NCI-H187 treated with DMSO at 0.1 percent for 48 hours (cell line): ENCODE measurements at places on chromosomes 11 and 22.

DNA sequence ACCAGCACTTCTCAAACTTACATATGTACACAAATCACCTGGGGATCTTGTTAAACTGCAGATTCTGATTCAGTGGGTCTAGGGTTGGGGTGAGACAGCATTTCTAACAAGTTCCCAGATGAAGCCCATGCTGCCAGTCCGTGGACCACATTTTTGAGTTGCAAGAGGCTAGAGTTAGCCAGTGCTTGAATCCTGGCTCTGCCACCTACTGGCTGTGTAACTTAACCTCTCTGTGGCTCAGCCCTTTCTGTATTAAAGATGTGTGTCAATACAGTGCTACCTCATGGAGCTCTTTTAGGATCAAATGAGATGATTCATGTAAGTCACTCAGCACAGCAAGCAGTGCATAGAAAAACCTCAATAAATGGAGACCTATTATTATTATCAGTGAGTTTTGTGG lies 90.2 kb upstream of the ISX start:
- DNase-seq, result no peak

DNA sequence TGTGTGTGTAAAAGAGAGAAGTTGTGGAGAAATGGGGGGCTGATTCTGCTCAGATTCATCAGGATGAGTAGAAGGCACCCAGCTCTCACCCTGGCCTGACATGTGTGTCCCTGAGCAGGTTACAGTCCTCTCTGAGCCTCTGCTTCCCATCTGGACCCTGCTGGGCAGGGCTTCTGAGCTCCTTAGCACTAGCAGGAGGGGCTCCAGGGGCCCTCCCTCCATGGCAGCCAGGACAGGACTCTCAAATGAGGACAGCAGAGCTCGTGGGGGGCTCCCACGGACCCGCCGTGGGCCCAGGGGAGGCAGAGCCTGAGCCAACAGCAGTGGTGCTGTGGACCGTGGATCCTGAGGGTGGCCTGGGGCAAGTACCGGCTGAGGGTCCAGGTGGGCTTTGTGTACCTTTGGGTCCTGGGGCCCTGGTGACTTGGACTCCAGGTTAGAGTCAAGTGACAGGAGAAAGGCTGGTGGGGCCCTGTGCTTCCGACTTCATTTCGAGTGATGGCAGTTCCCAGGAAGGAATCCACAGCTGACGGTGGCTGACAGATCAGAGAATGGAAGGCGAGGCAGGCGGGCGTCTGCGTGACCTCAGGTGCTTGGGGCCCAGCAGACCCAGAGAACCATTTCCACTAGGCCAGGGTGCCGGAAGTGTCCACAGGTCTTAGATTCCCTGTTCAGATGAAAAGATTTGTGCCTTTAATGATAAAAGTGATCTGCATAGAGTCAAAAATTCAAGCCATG lies 21.9 kb downstream of the NEAT1 start:
- no peak for DNase-seq

DNA sequence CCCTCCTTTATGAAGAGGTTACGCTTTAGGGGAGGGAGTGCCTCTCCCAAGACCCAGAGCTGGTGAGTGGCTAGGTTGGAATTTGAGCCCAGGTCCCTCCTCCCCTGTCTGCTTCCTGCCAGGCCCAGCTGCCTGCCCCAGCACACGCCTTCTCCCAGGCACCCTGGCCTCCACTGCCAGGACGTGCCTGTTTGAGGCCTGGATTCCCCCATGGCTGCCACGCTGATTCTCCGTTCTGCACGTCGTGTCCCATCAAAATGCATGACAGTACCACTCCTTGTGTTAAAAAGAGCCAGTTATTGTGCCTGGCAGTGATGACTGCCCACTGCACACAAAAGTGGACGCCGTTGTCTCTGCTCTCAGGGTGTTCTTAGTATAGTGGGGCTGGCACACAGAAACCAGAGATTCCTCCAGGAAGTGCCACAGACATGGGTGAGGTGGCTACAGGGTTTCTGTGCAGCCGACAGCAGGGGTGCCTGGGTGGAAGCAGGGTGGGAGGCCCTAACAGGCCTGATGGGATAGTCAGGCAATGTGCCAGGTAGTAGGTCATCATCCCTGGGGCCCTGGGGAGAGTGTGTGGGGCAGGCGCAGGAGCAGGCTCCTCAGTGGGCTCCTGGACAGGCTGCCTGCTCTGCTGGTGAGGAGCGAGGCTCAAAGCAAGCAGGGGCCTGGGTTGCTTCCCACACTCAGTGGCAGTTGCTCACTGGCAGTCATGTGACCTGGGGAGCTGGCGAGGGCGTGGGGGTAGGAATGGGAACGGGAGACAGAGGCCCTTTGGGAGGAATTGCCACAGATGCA lies 24.2 kb downstream of the MED15 start:
- DNase-seq, result no peak

DNA sequence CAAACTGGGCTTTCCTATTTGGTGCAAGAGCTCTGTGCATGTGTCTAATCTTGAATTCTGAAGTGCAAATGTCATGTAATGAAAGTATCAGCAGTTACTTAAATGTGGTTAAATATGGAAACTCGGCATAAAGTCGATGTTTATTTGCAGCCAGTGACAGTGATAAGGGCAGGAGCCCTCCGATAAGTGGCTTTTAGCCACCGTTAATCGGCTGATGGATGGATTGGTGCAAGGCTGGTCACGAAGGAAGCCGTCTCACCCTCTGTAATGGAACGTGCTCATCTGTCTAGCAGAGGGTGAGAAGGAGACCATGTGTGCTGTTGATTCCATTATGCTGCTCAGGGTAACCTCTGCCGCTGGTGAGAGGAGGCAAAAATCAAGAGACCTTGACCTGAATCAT lies 121.8 kb upstream of the PAX6 start:
- no peak for DNase-seq

DNA sequence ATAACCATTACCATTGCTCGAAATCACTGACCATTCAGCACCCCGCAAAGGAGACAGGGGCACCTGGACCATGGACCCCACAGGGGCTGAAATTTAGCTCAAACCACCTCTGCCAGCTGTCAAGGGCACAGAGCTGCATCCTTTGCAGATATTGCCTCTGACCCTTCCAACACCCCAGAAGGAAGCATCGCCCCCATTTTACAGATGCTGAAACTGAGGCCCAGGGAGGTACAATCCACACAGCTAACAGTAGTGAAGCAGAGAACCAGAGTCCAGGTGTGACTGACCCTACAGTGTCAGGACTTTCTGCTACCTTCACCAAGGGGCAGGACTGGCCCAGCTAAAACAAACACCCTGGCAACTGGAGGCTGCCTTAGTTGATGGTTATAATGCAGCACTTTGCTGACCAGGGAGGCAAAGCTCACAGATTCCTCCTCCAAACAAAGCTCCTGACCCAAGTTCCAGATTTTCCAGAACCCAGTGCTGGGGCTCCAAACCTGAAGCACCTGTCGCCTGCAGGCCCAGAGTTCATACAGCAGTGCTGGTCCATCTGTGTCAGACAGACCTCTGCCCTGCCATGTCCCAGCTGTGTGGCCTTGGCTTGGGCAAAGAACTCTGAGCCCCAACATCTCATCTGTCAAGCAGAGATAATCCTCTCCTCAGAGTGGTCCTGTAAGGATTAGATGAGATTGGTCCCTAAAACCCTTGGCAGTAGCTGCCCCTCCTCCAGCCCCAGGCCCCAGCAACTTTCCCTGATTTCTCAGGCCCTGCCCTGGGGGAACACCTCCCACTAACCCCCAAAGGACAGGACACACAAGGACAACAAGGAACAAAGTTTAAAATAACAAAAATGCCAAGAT lies 15.2 kb upstream of the ARAP1 start:
- no peak for DNase-seq

DNA sequence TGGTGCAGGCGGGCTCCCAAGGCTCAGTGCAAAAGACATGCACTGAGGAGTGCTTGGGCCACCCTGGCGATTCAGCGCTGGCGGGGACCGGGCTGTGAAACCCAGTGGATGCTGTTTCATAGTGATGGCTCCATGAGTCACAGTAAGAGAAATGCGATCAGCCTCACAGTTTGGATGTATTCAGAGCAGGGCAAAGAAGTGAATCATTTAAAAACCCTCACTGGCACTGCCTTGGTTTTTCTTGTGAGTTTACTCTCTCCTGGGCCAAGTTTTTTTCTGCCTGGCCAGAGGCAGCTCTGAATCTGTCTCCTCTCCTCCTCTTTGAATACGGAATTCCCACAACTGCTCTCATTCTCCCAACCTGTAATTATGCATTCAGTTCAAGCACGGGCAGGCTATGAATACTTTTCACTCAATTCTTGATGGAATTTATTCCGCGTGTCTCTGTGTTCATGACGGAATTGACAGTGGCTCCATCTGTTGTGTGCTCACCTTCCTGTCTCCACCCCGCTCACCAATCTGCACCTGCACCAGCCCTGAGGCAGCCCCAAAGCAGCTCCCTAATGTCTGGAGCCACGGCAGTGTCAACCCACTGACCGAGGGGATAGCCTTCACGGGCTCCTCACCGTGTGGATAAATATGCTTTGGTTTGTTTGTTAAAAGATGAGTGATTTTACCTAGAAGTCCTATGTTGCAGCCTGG lies 14.9 kb downstream of the ADAMTS8 start:
- no peak for DNase-seq

- no peak for DNase-seq
Measured at GRCh38 chr11:12556155-12556554, 118.1 kb upstream of the TEAD1 start.

DNA sequence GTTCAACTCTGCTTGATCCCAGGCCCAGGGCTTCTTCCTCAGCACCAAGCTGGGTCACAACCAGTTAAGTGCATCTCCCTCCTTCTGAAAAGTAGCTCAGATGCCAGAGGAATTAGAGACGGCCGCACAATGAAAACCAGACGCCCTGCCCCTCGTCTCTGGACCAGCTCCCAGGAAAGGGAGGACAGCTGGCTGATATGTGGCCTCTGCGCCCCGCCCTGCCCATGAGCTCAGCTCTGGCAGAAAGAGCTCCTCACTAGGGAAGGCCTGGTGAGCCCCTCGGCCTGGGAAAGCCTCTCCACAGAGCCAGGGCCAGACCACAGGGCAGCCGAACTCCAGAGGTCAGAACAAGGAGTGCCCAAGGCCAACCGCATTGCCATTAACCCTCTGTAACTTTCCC lies 18.1 kb upstream of the SCGB1A1 start:
- no peak for DNase-seq

- peak; percentile 22 for DNase-seq
Measured at GRCh38 chr11:15006139-15006759, 34.1 kb upstream of the CALCA start.

GRCh38 chr11:13314676-13315394 lies 37.2 kb downstream of the BMAL1 start:
- no peak for DNase-seq

GRCh38 chr11:102762361-102762767 lies 18.1 kb downstream of the MMP10 start:
- no peak for DNase-seq

DNA sequence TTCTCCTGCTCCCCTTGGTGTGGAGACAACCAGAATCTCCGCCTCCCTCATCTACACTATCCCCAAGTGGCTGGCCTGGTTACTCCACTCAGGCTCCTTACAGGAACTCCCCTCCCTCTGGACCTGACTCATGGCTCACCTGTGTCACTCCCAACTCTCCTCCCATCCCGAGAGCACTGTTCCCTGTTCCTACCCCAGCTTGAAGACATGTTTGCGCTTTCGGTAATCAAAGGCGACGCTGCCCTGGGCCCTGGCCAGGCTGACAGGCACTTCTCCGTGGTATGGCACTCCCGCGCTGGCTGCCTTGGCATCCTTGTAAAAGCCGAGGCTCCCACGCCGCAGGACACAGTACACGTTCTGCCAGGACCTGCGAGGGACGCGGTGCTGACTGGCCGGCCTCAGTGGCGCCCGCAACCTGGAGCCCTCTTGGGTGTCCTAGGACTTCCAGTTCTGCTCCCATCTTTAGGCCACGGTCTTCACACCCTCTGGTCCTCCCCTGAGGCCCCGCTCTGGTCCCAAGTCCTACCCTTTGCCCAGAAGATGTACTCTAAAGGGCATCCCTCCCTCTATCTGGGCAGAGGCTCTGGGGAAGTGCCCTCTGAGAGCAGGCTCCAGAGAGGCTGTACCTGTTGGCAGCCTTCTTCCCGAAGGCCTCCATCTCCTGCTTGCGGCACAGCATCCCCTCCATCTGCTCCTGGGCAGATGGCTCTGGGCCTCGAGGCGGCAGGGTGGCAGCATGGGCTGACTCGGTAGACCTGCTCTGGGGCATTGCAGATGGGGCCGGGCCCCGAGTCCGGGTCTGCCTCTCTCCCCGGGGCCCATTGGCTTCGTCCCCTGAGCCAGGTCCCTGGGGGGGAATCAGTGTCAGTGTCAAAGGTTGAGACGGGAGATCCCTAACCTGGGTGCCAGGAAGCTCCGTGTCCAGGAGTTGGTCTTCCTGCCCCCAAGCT lies 9.4 kb upstream of the RBM4B start:
- no peak for DNase-seq

DNA sequence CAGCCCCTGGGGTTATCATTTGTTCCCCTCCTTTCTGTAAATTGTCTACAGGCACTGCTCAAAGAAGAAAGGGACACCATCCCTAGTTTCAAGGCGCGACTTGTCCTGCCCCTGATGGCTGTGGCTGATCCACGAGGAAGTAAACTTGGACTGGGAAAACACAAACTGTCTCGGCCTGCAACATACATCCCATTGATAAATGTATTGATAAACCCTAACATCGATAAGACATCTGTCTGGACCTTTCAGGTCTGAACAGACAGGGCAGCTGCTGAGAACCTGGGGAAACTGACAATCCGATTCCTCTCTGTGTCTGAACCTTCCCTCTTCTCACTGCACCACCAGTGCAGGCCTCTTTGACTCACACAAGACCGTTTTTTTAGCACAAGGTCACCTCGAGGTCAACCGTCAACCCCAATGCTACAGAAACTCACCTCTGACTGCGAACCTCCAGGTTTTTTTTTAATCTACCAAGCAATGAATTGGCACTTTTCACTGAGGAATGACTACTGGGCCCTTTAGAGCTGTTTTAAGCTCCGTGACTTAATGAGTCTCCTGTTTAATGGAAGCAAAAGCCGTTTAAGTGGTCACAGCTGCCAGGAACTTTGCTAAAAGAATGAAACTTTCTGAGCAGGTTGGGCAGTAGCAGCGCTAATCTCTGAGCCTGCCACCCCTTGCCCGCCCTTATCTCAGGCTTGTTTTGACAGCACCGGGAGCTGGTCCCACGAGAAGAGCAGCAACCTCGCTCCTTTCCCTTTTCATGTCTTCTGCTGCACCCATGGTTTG lies 203.8 kb upstream of the TMEM45B start:
- no peak for DNase-seq

DNA sequence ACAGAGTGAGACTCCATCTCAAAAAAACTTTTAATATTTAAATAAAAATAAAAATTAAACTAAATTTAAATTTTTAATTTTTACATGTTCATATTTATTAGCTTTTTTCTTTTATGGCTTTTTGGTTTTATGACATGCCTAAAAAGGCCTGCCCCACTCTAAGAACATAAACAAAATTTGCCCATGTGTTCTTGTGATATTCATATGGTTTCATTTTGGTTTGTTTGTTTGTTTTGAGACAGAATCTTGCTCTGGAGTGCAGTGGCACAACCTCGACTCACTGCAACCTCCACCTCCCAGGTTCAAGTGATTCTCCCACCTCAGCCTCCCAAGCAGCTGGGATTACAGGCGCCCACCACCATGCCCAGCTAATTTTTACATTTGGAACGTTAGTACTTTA lies 27.7 kb downstream of the SUSD2 start:
- no peak for DNase-seq

GRCh38 chr11:134032043-134032442 lies 36.8 kb upstream of the JAM3 start:
- no peak for DNase-seq
